ENCODE measurements at places on chromosomes 7 and 10.

GRCh38 chr7:31445686-31446355 lies 68.1 kb upstream of the ITPRID1 start:
- DNase-seq, result peak; percentile 42

- no peak for DNase-seq
Measured at GRCh38 chr10:34776090-34776690, 38.9 kb downstream of the PARD3 start.

DNA sequence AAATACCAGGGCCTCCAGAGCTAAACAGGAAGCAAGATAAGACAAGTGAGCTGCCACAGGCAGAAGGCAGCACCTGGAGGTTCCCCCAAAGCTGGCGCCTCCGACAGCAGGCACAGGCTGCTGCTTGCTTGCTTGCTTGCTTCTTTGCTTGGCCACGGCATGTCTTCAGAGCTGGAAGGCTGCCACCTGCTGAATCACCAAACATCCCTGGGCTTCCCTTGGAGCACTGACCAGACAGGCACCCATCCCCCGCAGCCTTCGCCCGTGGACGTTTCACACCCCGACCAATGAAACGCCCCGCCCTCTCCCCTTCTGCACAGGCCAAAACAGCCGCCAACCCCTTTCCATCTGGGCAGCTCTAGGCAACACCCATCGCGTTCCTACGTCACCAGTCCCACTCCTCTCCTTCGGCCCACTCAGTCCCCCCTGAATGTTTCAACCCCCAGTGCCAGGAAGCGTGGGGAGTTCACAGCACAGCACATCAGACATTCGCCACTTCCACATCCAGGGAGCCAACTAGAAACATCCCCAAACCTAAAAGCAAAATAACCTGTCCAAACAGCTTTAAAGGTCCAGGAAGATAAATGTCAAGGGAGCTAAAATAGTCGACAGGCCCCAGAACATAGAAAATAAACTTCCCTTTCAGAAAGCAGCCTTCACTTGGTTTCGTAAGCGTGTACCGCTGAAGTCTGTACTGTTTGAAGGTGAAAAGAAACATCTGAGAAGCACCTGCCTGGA lies 1.6 kb downstream of the SGMS1 start:
- DNase-seq, result peak; percentile 36

- no peak for DNase-seq
Measured at GRCh38 chr10:103491729-103492364, 1.7 kb upstream of the NEURL1 start.

GRCh38 chr7:82419200-82419599 lies 24.4 kb downstream of the CACNA2D1 start:
- no peak for DNase-seq

- no peak for DNase-seq
Measured at GRCh38 chr7:12596225-12596790, 25.8 kb downstream of the SCIN start.

GRCh38 chr10:78838141-78838657 lies 230.6 kb upstream of the ZMIZ1 start:
- no peak for DNase-seq

DNA sequence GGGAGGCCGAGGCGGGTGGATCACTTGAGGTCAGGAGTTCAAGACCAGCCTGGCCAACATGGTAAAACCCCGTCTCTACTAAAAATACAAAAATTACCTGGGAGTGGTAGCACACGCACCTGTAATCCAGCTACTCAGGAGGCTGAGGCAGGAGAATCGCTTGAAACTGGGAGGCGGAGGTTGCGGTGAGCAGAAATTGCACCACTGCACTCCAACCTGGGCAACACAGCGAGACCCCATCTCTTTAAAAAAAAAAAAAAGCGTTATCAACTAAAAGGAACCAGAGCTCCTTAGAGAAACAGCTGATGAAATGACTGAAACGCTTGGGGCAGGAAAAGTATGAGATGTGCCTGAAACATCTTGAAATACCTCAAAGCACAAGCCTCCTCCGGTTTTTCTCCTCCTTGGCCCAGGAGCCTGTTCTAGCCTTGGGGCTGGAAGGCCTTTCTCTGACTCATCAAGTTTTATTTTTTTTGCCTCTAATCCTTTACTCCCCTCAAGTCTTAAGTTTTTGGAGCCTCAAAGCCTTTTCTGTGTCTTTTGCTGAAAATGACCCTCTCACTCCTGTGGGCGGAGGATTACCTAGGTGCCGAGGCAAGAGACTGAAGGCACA lies 2.6 kb upstream of the METTL27 start:
- no peak for DNase-seq

GRCh38 chr7:81623251-81623855 lies 146.5 kb downstream of the HGF start:
- DNase-seq, result no peak

- DNase-seq, result no peak
Measured at GRCh38 chr7:44103923-44104859, at the start of gene AEBP1. AEBP1 (plus strand) TSS chr7:44104345; CDS start chr7:44104666, 321 bp downstream.

DNA sequence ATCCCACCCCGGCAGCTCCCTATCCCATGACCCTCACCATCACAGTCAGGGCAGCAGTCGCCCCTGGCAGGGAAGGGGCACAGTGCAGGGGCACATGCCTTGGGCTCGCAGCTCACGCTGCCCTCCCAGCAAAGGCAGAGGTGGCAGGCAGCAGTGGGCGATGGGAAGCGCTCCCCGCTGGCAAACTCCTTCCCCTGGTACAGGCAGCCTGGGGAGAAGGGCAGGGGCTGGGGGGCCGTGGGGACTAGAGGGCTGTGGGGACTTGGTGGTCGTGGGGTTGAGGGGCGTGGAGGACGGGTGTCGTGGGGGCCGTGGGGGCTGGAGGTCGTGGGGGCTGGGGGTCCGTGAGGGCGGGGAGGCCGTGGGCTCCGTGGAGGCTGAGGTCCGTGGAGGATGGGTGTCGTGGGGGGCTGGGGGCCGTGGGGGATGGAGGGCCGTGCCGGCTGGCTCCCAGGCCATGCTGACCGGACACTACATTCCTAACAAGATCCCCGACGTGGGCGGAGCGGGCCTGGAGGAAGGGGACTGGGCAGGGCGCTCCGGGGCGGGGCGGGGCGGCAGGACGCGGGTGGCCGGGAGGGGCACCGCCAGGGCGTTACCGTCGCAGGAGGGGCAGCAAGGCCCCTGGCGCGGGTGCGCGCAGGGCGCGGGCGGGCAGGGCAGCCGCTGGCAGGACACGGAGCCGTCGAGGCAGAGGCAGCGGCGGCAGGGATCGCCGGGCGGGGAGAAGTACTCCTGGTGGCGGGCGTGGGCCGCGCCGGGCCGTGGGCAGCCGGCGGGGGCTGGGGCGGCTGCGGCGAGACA lies 20.0 kb downstream of the KCP start:
- no peak for DNase-seq

DNA sequence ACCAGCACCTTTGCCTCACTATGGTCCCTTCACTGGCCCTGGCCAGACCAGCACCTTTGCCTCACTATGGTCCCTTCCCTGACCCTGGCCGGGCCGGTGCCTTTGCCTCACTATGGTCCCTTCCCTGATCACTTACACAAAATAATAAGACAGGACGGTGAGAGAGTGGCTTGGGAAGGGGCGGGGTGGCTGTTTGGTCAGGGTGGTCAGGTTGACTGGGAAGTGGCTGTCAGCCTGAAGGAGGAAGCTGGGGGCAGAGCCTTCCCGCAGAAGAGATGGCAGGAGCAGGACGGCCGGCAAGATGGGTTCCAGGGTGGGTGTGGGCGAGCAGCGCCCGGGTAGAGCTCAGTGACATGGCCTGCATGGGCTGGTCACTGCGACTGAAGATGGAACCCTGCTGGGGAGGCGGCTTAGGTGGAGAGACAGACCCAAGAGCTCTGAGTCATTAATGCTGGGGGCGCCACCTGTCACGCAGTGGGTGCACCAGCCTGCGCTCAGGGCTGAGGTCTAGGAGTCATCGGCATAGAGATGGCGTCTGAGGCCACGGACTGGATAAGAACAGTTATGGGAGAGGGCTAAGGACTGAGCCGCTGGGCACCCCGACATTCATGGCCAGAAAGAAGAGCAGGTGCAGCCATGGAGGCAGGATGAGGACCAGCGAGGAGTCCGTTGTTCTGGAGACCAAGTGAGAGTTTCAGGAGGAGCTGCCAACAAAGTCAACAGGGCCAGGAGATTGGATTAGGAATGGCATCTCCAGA lies 91.8 kb downstream of the CHST15 start:
- no peak for DNase-seq

- DNase-seq, result no peak
Measured at GRCh38 chr7:1696671-1697498, 26.8 kb downstream of the ELFN1 start.

GRCh38 chr10:126551202-126551601 lies 119.3 kb downstream of the C10orf90 start:
- DNase-seq, result no peak

DNA sequence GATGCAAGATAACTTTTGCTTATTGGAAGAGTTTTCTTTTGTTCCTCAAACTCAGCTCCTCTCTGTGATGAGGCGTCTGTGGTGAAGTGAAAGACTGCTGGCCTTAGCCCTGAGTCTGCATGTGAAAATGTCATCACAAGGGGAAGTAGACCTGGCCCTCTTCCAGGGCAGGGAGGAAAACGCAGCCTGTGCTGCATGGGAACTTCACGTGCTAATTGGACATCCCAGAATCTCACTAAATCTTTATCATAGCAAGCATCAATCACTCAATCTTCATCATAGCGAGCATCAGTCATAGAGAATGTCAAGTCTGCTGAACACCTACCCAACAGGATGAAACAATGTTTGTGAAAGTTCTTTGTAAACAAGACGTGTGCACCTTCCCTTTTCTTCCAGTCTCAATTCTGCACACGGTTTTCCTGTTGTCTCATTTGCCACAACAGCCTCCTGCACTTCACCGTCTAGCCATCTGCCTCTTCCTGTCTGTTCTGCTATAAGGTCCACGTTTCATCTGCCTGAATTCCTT lies 314.6 kb downstream of the FRMD4A start:
- no peak for DNase-seq

- DNase-seq, result no peak
Measured at GRCh38 chr7:105800442-105800841, 76.0 kb downstream of the ATXN7L1 start.

DNA sequence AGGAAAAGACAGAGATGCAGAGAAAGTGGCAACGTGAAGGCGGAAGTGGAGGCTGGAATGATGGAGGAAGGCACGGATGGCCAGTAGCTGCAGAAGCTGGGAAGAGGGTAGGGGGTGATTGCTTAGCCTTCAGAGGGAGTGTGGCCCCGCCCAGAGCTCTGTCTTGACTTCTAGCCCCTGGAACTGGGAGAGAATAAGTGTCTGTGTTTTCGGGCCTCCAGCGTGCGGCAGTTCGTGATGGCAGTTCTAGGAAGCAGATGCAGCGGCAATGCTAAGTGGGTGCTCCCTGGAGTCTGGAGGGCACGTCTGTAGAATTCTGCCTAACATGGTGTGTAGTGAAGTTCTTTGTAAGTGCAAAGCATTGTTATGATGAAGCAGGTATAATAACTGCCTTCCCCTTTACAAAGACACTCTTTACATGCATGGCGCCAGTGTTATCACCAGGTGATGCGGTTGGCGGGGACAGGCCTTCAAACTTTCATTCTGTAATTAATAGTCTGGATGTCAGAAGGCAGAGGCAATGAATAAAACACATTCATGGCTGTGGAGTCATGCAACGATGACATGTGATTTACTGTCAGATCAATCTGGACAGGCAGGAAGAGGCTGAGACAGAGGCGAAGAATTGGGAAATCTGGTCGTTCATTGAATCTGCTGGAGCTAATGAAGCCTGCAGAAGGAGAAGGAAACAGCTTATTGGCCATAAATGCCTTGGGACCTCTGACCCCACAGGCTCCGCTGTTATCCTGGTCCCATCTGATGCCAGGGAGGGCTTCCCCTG lies 228.6 kb downstream of the GLRX3 start:
- no peak for DNase-seq

- no peak for DNase-seq
Measured at GRCh38 chr10:73796766-73797165, 11.4 kb downstream of the ZSWIM8 start.

DNA sequence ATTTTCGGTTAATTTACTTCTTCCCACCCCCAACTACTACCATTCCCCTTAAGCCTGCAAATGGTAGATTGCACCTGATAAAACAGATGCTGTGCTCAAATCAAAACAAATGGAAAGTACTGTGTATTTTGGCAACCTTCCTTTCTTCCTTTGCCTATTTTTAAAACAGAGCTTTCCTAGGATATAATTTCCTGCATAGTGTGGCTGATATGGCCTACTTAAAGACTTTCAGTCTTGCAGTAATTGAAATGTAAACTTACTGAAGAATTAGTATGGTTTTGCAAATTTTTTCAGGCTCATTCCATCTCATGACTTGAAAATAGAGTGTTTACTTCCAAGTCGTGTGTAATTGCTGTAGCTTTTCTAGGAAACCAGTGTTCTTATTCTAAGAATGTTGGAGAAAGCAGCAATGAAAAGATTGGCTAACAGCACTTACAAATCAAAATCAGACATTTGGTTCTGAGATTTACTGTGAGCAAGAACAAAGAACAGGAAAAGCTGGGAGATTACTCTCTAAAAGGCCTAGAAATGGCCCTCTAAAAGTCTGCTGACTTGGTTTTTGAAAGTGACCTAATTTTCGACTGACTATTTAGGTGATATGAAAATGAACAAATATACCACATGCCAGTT lies 52.0 kb downstream of the REEP3 start:
- peak; percentile 14 for DNase-seq

DNA sequence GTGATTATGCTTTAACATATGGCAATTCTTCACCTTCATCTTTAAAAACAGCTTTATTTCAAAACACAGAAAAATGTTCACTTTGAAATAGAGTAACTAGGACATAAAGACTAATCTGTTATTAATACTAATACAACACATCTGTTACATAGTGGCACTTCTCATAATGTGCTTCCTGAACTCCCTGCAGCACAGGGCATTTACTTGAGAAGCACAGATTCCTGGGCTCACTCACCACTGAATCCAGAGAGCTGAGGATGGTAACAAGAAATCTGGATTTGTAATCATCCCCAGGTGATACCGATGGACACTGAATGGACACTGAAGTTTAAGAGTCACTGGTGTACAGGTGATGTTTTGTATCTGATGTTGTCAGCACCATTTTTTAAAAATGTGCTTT lies 96.1 kb downstream of the COL28A1 start:
- DNase-seq, result no peak

DNA sequence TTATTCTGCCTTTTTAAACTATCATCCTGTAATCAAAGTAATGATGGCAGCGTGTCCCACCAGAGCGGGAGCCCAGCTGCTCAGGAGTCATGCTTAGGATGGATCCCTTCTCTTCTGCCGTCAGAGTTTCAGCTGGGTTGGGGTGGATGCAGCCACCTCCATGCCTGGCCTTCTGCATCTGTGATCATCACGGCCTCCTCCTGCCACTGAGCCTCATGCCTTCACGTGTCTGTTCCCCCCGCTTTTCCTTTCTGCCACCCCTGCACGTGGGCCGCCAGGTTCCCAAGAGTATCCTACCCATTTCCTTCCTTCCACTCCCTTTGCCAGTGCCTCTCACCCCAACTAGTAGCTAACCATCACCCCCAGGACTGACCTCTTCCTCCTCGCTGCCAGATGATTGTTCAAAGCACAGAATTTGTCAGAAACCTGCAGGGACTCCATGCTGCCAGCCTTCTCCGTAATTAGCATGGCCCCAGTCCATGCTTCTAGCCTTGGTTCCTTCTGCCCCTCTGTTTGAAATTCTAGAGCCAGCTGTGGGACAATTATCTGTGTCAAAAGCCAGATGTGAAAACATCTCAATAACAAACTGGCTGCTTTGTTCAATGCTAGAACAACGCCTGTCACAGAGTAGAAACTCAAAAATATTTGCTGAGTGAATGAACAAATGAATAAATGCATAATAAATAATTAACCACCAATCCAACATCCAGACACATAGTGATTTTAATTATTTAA lies 151.7 kb downstream of the EGFR start:
- DNase-seq, result no peak
